ENCODE measurements at places on chromosomes 5 and 9. TPM values are rescaled to one million over a fixed set of nuclear protein-coding genes. Genes with fewer than 3 reads are reported as not detected.

Gene FGD3
- 0.23 TPM for total RNA-seq

Gene INSL4
- total RNA-seq: 19.2 TPM

Gene CDHR2
- 0.08 TPM for total RNA-seq

Gene SLC35D2
- total RNA-seq: 14.3 TPM

Gene PCDHGC5
- total RNA-seq: not detected

Gene PCDHGB5
- total RNA-seq: 2.7 TPM

Gene SPATA6L
- total RNA-seq: 2.1 TPM

Gene SLC22A4
- 4.1 TPM for total RNA-seq

Data from A549 treated with DMSO at 1 μM for 4 hours (cell line).